ENCODE measurements at places on chromosomes 1 and 21. TPM values are rescaled to one million over a fixed set of nuclear protein-coding genes. Genes with fewer than 3 reads are reported as not detected.

The FALEC gene
- 1.9 TPM for polyA plus RNA-seq

The TCHHL1 gene
- polyA plus RNA-seq: not detected

DNA sequence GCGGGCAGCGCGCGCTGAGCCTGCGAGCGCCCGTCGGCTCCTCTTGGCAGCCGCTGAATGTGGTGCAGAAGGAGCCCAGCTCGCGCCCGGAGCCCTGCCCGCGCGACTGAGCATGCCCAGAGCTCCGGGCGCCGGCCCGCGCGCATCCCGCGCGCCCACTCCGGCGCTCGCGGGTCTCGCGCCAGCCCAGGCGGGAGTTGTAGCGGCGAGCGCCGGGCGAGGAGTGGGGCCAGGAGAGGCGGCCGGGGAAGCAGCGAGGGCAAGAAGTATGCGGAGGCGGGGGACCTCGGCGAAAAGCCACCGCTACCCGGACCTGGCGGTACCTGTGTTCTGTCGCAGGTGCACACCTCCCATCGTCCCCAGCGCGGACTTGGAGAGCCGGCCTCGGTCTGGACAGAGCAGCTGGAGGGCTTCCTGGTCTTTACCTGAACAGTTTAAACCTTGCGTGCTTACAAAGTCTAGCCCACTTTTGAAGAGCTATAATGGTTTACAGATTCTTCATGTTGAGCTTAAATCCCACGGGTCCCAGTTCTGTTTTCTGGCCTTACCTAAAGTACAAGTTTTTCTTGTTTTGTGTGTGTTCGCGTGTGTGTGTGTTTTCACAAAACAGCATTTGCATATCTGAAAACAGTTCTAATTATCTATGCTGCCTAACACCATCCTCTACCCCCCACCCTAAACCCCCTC is at the start of gene DDAH1:
Gene DDAH1 (minus strand): TSS at position 61 of the 687 bp plus-strand sequence. CDS start 114 bp downstream, outside the sequence.
- DNase-seq: peak; percentile 66

- DNase-seq: peak; percentile 52
Observed at GRCh38 chr21:43866260-43866629, 1.2 kb downstream of the AGPAT3 start.

The EXO1 gene
- 7.0 TPM for polyA plus RNA-seq

Data from hindlimb muscle (tissue), 1 donor.